NCI-H526 treated with DMSO at 0.1 percent for 48 hours (cell line): ENCODE measurements at places on chromosomes 7 and 10.

DNA sequence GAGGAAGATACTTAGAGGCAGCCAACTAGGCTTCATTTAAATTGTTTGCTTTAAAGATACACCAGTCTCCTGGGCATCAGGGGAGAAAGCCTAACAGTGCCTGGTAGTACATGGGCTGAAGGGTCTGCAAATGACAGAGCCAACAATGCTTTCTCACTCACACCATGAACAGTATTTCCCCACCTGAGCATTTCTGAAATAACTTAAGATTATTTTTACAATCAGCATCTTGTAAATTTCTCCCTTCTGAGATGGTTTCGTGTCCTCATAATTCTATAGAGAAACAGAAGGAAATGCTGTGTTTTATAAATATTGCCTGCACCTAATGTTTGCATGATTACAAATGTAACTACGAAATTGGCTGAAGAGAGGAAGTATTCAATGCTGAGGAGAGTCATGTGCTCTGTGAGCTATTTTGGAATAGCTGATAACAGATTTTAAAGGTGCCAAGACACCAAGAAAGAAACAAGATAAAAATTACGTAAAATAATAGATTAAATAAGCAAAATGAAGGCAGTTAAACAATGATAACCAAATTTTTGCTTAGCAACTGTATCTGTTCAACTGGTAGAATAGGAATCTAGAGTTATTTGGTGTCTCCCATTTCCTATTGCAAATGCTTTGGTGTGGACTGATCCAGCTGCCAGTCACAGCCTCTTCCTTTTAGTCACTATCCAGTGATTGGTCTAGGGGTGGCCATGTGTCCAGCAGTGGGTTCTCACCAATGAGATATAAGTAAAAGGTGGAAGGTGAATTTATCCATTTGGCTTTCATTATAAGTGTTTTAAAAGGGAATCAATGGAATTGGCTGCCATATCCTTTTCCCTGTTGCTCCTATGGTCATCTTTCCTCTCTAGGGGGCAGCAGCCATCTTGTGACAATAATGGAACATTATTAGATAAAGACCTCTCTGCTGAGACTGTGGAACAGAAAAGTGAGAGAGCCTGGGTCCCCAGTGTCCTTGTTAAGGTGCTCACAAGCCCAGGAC is 167.9 kb upstream of the SLC26A5 start:
- no peak for DNase-seq

GRCh38 chr10:49649294-49649693 is 30.2 kb upstream of the C10orf53 start:
- peak; percentile 76 for DNase-seq

GRCh38 chr10:74282151-74282847 is 131.3 kb downstream of the ADK start:
- no peak for DNase-seq

DNA sequence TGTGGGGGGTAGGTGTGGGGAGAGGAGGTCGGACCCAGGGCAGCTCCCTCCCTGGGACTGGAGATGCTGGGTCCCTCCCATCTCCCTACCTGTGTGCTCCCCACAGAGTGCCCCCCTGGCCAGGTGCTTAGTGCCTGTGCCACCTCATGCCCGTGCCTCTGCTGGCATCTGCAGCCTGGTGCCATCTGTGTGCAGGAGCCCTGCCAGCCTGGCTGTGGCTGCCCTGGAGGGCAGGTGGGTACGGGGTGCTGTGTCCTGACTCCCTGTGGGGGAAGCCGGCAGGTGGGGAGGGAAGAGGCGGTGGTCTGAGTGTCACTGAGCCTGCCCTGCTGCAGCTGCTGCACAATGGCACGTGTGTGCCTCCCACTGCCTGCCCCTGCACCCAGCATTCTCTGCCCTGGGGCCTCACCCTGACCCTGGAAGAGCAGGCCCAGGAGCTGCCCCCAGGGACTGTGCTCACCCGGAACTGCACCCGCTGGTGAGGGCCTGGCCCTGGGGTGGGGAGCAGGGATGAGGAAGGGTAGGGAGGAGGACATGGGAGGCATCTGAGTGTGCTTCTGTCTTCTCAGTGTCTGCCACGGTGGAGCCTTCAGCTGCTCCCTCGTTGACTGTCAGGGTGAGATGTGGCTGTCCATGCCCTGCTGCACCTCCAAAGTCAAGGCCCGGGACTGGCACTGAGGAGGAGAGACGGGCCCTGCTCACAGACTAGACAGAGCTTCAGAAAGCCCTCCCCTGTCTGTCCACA is 11.7 kb upstream of the ZNF862 start:
- DNase-seq, result no peak

GRCh38 chr7:71484380-71484779 is 352.4 kb downstream of the GALNT17 start:
- no peak for DNase-seq

GRCh38 chr10:36469585-36469984 is 655.8 kb upstream of the ANKRD30A start:
- no peak for DNase-seq

GRCh38 chr7:116671681-116672595 is at the start of gene MET:
MET (plus strand) TSS chr7:116672196; CDS start chr7:116699085, 26,889 bp downstream.
- DNase-seq, result peak; percentile 81

- no peak for DNase-seq
Measured at GRCh38 chr7:73901823-73902597, 41.1 kb downstream of the TMEM270 start.

- no peak for DNase-seq
Measured at GRCh38 chr7:129160161-129160905, 15.8 kb downstream of the TSPAN33 start.

GRCh38 chr10:3648576-3648975 is 136.4 kb downstream of the KLF6 start:
- DNase-seq, result no peak

GRCh38 chr7:8387551-8388256 is 45.7 kb upstream of the NXPH1 start:
- no peak for DNase-seq

DNA sequence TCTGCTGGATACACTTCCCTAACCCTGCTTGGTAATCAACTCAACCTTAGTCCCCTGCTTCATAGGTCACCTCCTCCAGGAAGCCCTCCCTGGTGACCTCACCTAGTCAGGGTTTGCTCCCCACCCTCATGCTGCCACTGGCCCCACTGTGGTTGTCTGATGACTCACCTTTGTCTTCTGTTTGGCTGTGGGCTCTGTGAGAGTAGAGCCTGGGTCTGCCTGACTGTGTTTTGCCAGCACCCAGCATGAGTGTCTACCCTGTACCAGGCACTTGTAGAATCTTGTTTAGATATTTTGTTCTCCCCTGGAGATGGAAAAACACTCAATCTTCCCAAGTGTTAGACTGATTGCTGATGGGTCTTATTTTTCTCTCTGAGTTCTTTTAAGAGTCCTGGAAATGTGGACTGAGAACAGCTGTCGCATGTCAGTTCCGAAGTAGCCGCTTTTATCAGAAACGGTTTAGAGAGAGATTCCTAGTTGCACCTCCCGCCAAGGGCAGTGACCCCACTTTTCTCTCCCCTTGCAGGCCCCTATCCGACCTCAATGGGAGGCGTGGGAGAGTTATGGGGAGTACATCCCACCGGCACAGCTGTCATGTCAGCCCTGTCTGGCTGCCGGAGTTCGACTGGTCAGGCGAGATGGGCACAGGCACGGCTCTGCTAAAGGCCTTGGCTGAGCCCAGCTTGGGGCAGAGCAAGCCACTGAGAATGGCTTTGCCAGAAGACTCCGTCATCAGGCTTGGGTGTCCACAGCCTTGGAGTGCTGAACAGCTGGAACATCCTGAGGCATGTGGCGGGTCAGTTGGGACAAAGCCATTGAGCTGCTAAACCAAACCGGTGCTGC is 134.3 kb downstream of the GRK5 start:
- no peak for DNase-seq

- DNase-seq, result no peak
Measured at GRCh38 chr10:9038146-9038714, 983.7 kb downstream of the GATA3 start.

- DNase-seq, result peak; percentile 1
Measured at GRCh38 chr10:124296121-124296812, 122.5 kb downstream of the OAT start.

DNA sequence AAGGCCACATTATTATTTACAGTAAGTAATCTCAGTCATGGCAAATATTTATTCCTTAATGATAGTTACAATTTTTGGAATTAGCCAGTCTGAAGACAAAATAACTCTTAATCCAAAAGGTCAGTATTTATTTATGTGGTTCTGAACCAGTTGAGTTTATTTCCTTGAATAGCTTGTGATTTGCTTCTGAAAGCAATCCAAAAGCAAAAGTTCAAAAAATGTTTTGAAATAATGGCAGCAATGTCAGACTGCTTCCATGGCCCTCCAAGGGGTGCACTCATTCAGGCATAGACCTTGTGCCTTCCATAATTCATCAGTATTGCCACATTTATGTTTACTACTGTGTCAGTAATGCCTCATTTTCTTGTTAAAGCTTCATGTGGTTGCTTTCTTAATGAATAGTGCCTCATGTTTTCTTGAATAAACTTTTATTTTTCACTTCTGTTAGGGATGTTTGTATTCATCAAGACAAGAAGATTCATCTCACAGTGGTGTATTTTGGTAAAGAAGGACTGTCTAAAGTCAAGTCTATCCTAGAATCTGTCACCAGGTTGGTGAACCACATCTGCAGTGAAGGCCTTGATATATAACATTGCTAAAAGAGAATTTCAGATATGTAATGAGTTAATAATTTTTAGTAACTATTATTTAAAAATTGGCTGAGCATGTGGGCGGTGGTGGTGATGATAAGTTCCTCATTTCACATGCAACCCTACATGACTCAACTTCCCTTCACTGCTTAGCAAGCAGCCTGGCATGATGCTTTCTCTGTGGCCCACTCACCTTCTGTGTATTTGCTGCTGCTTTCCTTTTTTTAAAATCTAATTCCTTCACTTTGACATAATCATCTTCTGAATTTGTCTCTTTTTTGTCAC is 22.0 kb downstream of the CSGALNACT2 start:
- DNase-seq, result no peak

- DNase-seq, result no peak
Measured at GRCh38 chr10:70584366-70584765, 18.2 kb downstream of the PRF1 start.
